ENCODE measurements at places on chromosomes 16 and 17.

- no peak for DNase-seq
Measured at GRCh38 chr16:76780556-76780955, 410.4 kb upstream of the MON1B start.

- no peak for DNase-seq
Measured at GRCh38 chr16:5305023-5305422, 207.4 kb upstream of the EEF2KMT start.

DNA sequence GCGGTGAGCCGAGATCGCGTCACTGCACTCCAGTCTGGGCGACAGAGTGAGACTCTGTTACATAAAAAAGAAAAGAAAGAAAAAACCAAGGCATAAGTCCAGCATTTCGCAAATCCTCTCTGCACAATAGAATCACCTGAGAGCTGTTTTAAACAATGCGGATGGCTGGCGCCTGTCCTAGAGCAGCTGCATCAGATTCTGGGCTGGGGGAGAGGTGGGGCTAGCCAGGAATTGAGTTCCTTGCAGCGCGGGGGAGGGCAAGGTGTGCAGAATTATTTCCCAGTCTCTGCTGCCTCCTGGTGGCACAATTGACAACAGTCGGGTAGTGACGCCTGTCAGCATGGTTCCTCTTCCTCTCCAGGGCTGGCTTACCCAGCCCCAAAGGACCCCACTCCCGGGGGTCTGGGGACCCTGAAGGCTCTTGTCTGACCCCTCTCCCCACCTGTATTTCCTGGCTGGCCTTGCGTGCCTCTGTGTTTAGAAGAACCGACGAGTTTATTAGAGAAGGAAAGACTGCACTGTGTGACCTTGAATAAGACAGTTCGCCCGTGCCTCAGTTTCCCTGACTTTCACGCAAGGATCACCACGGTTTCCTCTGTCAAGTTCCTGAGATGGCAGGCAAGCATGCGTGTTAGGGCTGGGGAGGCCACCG, 41.1 kb upstream of the PLCG2 start:
- peak; percentile 72 for DNase-seq

GRCh38 chr17:50087246-50087911, 7.8 kb upstream of the PDK2 start:
- DNase-seq, result peak; percentile 55

GRCh38 chr17:49987290-49987585, 7.8 kb downstream of the DLX3 start:
- no peak for DNase-seq

GRCh38 chr17:604765-605164, 109.9 kb downstream of the VPS53 start:
- no peak for DNase-seq

- DNase-seq, result no peak
Measured at GRCh38 chr16:67086822-67087221, 22.9 kb upstream of the PHAF1 start.

GRCh38 chr16:88331989-88332920, 50.5 kb upstream of the ZNF469 start:
- DNase-seq, result no peak

- DNase-seq, result no peak
Measured at GRCh38 chr17:59829217-59830006, 63.3 kb downstream of the TUBD1 start.
